Stimulated activated CD8-positive, alpha-beta memory T cell treated with anti-CD3 and anti-CD28 coated beads, Interleukin-4, amount 100 ng/mL, for 48 hours (primary cell): ENCODE measurements at places on chromosomes 1 and 21.
A peak's percentile ranks its signal among the peaks of the same experiment; 100 is the strongest.

- no peak for DNase-seq
These were observed 81.0 kb upstream of the AKT3 start for GRCh38 chr1:243930822-243931671.

DNA sequence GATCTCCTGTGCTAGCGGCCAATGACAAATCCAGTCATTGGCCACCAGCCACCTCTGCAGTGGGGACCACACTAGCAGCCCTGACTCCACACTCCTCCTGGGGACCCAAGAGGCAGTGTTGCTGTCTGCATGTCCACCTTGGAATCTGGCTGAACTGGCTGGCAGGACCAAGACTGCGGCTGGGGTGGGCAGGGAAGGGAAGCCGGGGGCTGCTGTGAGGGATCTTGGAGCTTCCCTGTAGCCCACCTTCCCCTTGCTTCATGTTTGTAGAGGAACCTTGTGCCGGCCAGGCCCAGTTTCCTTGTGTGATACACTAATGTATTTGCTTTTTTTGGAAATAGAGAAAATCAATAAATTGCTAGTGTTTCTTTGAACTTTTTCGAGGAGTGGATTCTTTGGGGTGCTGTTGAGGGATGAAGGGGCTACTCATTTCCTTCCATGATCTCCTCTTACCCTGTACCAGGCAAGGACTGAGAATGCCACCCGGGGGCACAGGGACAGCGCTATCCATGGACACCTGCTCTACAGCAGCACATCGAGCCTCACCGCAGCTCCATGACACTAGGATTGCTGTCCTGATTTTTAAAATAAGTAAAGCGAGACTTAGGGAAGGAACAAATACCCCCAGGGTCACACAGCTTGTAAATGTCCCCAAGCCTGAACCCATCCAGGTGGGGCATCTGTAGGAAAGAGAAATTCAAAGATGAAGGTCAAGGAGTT, 44.7 kb downstream of the TNNT2 start:
- DNase-seq = no peak

- DNase-seq = no peak
These were observed 66.0 kb upstream of the SCYL3 start for GRCh38 chr1:169959686-169960085.

DNA sequence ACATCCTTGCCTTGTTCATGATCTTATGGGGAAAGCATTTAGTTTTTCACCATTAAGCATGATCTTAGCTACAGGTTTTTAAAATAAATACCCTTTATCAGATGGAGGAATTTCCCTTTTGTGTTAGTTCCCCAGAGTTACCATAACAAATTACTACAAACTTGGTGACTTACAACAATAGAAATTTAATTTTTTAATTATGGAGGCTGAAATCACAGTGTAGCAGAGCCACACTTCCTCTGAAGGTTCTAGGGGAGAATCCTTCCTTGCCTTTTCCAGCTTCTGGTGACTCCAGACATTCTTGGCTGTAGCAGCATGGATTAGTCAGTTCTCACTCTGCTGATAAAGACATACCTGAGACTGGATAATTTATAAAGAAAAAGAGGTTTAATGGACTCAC, 18.5 kb downstream of the MIGA1 start:
- DNase-seq = no peak

DNA sequence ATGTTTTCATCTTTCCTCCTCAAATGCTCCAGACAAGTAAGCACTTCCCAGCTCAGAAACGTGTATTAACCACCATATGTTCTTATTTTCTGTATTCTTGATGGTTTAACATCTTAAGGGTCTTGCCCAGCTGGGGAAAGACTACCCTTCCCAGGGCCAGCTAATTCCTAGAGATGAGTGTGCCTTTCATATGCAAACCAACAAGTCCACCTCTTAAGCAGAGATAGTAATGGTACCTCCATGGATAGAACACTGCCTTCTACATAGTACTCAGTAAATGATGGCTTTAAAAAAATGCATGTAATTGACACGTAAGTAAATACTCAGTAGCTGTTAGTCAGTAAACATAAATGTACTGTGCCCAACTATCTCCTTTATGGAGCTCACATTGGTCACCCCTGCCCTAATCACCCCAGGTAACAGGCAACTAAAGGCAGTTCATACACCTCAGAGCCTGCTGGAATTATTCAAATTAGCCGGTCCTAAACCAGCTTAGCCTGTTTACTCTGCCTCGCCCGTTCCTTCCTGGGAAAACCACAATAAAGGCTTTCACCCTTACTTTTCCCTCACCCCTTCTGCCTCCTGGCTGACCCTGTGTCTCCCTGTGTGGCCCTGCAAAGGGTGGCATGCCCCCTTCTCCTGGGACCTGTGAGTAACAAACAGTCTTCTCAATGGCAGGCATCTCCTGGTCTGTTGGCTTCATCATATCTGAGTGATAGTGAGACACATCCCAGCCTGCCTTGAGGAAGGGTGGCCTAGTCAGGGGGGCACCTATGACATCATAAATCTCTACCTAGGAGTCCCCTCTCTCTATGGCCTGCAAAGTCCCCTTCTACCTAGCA, 40.1 kb upstream of the KLHDC7A start:
- DNase-seq = no peak

DNA sequence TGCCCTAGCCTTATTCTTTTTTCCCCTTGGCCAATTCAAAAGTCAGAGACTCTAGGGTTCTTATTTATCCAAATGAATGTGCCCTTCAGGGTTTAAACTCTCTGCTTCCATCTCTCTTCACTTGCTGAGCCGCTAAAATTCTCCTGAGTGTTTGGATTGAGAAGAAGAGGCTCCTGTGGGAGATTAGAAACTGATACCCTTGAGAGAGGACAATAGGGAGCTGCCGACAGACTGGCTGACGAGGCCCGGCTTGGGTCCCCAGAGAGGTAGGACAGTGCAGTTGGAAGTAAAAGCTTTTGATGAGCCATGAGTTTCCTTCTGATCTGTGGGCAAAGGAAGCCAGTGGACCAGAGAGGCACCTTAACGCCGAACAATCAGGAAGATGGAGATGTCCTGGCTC, 41.3 kb upstream of the UBE2U start:
- DNase-seq = no peak

DNA sequence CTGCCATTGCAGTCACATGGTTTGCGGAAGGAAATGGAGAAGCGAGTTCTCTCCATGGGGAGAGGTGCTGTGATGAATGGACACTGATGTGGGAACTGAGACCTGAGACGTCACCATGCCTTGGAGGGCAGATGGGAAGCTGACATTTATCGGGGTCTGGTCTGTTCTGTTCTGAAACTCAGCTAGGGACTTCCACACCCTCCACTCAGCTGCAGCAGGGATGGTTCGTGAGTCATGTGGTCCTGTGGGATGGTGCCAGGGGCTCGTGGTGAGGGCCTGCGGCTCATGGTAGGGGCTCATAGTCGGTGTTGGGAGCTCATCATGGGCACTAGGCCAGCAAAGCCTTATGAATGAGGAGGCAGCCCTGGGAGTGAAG, 6.1 kb downstream of the GPR137B start:
- no peak for DNase-seq

- no peak for DNase-seq
These were observed 14.1 kb downstream of the VAMP4 start for GRCh38 chr1:171727778-171728177.

- DNase-seq = no peak
These were observed 8.7 kb downstream of the FUBP1 start for GRCh38 chr1:77970192-77970591.

DNA sequence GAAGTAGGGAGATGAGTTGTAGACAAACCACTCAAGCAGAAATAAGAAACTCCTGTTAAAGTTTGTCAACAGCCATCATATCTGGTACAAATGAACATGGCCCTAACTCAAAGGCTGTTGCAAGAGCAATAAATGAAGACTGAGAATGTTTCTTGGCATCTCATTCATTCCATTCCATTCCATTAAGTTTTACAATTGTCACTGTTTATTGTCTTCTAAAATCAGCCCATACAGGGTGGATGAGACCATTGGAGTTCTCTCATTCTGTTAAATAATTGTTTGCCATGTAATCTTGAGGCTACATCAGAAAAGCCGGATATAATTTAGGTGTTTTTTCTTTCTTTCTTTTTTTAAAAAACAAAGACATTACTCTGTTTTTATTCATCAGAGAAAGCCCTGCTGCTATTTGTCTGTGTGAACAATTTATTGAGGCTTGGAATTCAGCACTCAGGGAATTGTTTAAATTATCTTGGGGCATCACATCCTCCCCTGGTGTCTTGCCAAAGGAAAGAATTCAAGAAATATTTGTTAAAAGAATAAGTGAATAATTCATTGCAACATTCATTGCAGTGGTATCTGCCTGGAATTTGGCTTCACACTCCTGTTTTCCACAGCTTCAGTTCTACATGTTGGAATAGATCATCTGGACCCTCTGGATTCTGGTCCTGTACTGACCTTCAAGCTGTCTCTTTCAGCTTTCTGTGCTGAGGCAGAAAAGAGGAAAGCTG, 604.5 kb downstream of the PLPP3 start:
- DNase-seq = no peak

- no peak for DNase-seq
These were observed 3.9 kb downstream of the UAP1 start for GRCh38 chr1:162565460-162565859.

DNA sequence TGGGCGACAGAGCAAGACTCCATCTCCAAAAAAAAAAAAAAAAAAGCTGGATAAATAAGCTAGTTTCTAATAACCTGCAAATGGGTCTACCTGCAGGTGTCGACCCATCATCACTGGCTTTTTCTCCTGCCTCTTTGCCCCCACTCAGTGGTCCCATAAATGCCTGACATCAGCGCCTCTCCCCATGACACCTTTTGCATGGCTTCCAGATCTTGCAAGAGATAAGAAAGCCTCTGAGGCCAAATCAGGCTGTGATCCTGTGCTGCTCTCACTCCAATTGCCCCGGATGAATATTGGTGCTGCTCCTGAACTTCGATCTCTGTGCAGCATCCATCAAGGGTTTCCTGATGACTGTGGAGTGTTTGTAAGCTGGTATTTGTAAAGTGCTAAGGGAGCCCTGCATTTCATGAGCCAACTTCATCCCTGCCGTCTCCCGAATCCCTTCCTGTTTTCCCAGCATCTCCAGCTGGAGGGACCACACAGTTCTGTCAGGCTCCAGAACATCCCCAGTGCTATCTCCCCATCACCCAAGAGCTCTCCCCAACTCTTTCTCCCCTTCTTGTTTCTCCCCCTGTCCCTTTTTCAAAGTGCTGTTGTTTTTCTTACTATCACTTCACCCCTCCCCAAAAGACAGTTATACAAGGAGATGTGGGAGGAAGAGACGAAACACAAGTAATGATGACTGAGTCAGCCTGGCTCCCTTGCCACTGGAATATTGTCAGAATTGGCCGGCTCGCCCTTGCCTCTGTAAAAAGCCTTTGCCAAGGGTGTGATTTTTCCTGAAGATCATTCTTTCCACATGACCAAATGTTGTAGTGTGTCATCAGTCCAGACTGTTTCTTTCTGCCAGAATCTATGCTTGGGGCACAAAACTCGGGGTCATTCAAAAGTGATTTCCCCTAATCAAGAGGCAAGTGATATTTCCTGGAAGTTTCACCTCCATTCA, 2.8 kb upstream of the EFHD2 start:
- no peak for DNase-seq

GRCh38 chr1:206469411-206469932, 804 bp upstream of the IKBKE start:
- peak; percentile 42 for DNase-seq

DNA sequence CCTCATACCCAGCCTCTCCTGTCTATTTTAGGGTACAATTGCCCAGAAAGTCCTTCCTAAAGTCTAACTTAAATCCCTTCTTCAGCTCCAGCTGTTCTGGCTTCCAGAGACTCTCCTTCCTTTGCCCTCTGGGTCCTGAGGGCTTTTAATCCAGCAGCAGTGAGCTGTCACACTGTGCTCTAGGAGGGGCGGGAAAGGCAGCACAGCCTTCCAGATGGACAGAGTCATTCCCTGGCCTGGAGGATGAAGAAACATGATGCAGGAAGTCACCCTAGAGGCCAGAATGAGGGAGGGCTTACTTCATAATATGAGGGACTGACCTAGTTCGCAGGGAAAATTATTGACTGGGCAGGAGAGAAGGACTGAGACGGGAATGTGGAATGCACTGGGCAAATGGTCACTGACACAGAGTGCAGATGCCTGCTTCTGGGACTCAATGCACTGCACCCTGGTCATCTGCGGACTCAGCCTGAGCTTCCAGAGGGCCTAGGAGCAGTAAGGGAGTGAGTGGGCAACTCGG, 1.3 kb downstream of the SH2D2A start:
- no peak for DNase-seq

DNA sequence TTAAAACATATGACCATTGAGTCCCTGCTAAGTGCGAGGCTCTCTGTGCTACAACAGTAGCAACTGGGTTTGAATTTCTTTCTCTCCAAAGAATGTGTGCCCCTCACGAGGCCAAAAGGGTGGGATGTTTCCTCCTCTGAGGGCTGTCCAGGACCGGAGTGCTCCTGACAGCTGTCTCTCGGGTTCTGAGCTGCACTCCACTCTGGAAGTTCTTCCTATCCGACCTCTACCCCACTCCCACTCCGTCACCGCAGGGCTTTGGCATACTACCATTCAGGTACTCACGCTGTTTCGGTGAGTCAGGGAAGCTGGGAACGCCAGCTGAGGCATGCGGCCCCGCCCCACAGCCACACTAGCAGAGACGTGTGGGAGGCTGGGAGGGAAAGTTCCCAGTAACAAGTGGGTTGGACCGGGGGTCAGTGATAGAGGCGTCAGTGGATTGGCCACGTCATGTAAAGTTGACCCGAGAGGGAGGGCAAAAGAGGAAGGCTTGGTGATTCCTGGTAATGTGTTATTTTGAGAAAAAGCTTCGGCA, 705 bp upstream of the SLC50A1 start:
- peak; percentile 85 for DNase-seq

DNA sequence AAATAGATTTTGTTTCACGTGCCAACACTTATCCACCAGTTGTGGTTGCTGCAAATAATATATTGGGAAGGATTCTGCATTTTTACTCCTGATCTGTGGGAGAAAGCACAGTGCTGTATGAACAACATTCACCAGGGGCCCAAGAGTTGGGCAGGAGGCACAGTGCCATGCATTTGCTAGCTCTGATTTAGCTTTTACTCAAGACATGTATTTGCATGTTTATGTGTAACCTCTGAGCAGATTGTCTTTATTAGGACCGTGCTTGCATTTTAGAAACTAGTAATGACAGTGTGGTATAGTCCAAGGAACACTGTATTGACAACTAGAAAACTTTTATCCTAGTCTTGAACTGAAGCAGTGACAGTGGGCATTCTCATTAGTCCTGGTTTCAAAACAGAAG, 133.9 kb upstream of the B3GALT2 start:
- no peak for DNase-seq
